ENCODE measurements at places on chromosomes 5 and 9.
A peak's percentile ranks its signal among the peaks of the same experiment; 100 is the strongest.

DNA sequence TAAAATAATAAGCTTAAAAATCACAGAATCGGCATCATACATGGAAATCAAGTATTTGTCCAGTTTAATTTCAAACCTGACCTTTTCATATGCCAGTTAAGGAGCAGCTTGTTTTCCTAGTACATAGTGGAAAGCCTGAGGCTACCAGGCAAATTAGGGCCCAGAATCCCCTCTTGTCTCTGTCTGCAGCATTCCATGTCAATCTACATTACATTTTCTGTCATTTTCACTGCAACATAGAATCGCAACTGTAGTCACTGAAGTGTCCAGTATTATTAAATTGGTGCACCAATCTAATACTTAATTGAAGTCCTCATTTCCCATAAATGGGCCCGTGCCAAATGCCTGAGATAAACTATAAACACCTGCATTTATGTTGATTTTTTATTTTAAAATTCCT lies 1352.2 kb upstream of the ACO1 start:
- DNase-seq = no peak

- DNase-seq = no peak
Observed at GRCh38 chr9:101587332-101588043, 7.3 kb downstream of the PPP3R2 start.

DNA sequence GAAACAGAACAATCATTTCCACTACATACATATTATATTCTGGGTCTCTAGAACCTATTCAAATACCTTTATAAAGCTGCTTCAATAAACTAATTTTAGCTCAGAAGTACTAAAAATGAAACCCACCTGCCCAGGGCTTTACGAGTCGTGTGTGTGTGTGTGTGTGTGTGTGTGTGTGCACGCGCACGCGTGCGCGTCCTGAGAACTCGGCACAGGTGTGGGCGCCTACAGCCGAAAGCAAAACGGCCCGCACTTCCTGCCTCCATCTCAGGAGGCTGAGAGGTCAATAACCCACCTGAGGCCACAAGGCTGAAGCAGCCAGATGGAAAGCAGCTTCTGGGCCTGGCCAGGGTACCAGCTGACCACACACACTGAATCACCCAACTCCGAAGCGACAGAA lies 3.0 kb downstream of the CLPTM1L start:
- DNase-seq = no peak

DNA sequence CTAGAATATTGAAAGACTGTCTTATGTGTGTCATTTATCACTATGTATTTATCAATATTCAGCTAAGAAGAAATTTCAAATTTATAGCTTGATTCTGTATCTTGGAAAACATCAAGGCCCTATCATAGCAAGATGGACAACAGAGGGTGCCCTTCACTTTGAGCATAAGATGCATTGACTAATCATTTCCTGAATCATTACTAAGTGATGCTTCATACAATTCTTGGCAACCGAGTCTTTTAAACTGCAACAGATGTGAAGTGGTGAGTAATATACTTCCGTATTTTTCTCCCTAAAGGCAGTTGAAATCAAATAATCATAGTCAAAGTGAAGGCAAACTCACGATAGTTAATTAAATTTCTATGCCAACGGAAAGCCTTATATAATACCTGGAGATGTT lies 318.6 kb upstream of the RGMB start:
- DNase-seq = no peak

GRCh38 chr9:121246821-121247561 lies 21.0 kb upstream of the GSN start:
- DNase-seq = no peak

GRCh38 chr9:138067613-138068367 lies 190.2 kb downstream of the CACNA1B start:
- no peak for DNase-seq

GRCh38 chr5:122056913-122057312 lies 21.1 kb downstream of the LOX start:
- DNase-seq = no peak

DNA sequence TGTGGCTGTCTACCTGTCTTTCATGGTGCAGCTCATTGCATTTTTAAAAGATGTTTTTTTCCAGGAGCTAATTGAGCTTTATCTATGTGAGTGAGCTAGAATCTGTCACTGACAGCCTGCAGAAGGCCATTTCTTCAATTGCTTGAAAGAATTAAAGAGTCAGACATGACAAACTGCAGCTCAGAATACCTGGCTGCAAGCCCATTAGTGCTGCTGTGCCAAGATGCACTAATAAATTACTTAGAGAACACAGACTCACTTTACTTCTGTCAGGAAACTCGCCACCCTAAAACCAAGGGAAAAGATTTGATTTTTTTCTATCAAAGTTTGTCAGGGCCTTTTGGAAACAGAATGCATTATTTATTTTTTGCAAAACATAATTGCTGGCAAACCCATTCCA lies 368.3 kb downstream of the CAAP1 start:
- DNase-seq = peak; percentile 37

GRCh38 chr5:16313761-16314160 lies 134.2 kb upstream of the MARCHF11 start:
- DNase-seq = no peak

GRCh38 chr5:76114179-76114851 lies 31.1 kb downstream of the SV2C start:
- no peak for DNase-seq

DNA sequence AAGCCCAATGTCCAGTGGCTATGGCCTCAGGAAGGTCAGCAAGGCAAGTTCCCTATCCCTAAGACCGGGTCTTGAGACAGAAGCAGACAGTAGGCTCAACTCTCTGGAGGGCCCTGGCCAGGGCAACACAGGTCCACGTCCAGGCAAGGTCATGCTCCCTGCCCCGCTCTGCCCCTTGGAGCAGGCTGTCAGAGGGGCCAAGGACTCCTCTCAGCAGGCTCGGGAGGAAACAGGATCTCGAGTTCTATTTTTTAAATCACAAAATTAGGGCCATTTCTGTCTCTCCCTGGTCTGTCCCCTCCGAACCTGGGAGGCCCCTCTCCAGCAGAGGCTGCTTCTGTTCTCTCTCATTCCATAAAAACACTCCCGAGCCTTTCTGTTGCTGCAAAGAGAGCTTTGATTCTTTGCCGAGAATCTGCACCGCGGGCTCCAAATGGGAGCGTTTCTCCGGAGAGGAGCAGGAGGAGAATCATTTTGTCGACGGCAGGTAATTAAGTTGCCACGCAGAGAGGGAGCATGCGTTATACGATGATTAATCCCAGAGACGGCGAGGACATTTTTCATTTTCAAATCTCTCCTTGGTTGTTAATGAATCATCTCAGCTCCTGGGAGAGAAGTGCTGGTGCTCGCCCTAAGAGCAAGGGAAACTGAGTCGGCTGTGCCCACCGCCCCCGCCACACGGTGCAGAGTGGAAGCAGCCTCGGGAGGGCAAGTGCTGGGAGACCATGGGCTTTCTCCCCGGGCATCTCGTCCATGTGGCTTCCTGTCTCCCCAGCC lies 24.5 kb upstream of the FCN1 start:
- DNase-seq = no peak

GRCh38 chr5:157598350-157598936 lies 22.9 kb upstream of the ADAM19 start:
- DNase-seq = no peak

GRCh38 chr9:73149371-73150067 lies 2.1 kb upstream of the ANXA1 start:
- no peak for DNase-seq

DNA sequence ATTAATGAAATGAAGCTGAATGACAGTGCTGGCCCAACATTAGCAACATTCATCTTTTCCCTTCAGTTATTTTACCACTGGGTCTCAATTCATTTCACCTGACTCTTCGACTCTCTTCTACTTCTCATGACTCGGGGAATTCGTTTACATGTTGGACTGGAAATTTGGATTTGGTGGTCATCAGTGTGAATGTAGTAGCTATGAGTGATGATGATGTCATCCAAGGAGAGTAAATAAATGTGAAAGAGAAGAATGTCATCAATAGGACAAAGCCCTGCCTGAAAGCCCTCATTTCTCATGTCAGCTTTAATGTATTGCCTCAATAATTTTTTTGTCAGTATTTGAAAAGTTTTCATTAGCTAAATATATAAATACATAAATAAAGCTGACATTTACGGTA lies 21.9 kb upstream of the CFAP95 start:
- no peak for DNase-seq
